Calu3 (cell line): ENCODE measurements at places on chromosomes 3 and 15. TPM values are rescaled to one million over a fixed set of nuclear protein-coding genes. Genes with fewer than 3 reads are reported as not detected.

CMC1 gene
- total RNA-seq: 24.3 and 32.0 TPM in 2 replicates

VWA5B2 gene
- 0.54 and 0.90 TPM in 2 replicates for total RNA-seq

DLL4 gene
- not detected in 2 replicates for total RNA-seq

DNA sequence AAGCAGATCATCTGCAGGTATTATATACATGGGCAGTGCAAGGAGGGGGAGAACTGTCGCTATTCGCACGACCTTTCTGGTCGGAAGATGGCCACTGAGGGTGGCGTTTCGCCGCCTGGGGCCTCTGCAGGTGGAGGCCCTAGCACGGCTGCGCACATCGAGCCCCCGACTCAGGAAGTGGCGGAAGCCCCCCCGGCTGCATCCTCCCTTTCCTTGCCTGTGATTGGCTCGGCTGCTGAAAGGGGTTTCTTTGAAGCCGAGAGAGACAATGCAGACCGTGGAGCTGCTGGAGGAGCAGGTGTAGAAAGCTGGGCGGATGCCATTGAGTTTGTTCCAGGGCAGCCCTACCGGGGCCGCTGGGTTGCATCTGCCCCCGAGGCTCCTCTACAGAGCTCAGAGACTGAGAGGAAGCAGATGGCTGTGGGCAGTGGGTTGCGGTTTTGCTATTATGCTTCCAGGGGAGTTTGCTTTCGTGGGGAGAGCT is 639 bp downstream of the MKRN3 start:
- H3K4me1 ChIP-seq: no peaks in the 10 kb centered on the region
- no peak overlapping the region for H3K4me3 ChIP-seq
- no peaks in the 10 kb centered on the region for H3K36me3 ChIP-seq
- DNase-seq: no peak

DNA sequence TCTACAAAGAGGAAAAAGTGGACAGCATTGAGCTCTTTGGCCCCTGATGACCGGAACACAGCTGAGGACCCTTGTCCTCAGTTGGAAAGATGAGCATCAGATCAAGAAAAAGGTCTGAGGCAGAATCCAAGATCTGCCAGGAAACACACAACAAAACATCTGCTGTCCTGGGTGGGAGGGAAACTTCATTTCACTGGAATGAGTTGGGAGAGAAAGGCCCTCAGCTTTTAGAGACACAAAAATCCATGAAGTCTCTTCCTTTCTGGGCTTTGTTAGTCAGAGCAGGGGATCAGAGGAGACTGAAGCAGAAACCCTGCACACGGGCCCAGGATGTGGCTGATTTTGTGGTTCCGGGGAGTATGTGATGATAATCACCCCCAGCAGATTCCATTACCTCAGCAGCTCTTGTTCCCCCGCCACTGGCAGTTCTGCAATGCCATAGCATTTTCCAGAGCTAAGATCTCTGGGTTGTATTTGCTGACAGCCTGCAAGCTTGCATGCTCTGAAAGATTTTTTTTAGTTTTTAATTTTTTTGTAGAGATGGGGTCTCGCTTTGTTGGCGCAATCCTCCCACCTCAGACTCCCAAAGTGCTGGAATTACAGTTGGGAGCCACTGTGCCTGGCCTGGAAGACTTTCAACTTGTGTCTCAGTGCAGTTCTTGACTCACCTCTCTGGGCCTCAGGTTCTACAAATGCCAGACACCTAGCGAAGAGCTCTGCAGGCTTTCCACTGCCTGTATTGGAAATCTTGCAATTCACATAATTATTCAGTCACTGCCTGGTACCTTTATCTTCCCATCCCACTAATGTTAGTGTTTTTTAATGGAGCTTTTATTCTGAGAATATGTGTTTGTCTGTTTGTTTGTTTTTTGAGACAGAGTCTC is 5.8 kb upstream of the TATDN2 start:
- no peaks in the 10 kb centered on the region for H3K27me3 ChIP-seq
- H3K36me3 ChIP-seq: peaks cover 77% of the 10 kb centered on the region
- H3K27ac ChIP-seq: no peak overlapping the region
- H3K4me3 ChIP-seq: no peak overlapping the region
- H3K4me1 ChIP-seq: no peaks in the 10 kb centered on the region
- no peak for DNase-seq

DNA sequence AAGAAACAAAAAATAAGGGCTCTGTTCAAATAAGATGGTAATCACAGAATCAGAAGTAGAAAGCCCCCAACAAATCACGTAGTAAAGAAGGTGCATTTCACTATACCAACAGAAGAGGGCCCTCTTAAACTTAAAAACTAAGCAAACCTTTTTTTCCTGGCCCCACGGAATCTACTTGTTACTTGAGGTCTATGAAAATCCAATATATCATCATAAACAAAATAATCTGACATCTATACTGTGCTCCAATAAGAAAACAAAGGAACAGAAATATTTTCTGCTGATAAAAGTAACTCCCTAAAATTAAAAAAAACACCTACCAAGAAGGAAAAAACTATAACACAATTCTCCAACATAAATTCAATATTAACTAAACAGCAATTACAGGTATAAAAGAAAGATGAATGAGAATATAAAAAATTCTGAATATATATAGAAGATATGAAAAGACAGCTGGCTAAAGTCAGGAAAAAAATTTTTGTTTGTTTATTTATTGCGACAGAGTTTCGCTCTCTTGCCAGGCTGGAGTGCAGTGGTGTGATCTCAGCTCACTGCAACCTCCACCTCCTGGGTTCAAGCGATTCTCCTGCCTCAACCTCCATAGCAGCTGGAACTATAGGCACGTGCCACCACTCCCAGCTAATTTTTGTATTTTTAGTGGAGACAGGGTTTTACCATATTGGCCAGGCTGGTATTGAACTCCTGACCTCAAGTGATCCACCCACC is 81.8 kb downstream of the CLASP2 start:
- no peak overlapping the region for H3K27ac ChIP-seq
- peaks cover 8% of the 10 kb centered on the region for H3K4me1 ChIP-seq
- no peak overlapping the region for H3K4me3 ChIP-seq
- peak; percentile 6 for DNase-seq
- H3K36me3 ChIP-seq: peaks cover 4% of the 10 kb centered on the region
- H3K27me3 ChIP-seq: no peaks in the 10 kb centered on the region

DNA sequence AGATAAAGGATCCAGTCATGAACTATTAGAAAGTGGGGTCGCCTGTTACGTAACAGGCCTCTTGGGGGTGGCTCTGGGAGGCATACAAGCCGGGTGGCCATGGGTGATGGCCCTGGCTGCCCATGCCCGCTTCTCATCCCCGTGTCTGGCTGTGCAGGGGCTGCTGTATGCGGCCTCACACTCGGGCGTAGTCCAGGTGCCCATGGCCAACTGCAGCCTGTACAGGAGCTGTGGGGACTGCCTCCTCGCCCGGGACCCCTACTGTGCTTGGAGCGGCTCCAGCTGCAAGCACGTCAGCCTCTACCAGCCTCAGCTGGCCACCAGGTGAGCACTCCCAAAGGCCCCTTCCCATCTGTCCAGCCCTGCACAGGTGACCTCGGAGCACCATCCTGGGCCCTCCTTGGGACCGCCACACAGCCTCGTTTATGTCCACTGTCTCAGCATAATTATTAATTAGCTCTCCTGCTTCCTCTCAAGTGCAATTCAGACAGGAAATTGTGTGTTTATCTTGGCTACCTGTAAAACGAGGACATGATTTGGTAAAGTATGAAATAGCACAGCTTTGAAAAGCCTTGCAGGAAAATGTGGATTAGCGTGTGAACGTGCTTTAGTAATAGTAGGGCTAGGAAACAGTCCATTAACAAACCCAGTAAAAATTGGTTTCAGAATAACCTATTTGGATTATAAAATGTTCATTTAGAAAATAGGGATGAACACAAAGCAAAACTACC is 8.1 kb downstream of the CIB1 start:
- peaks cover 80% of the 10 kb centered on the region for H3K36me3 ChIP-seq

DNA sequence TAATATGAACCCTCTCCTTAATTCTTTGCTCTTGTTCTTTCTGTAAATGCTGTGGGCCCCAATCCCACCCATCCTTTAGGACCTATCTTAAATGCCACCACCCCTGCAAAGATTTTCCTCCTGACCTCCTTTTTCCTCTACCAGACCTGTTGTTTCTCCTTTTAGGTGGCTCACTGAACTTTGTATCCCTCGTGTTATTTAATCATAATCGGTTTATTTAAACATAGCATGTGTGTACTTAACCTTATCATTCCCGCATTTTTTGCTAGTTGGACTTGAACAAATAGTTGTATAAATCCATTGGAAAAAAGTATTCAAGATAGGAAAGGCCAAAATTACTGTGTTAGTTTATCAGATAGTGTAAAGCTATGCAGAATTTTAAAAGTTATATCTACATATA is 988 bp upstream of the NFKBIZ start:
- peaks cover 56% of the 10 kb centered on the region for H3K36me3 ChIP-seq
- no peak for DNase-seq
- H3K4me1 ChIP-seq: peaks cover 16% of the 10 kb centered on the region
- H3K4me3 ChIP-seq: peak overlapping the region; percentile 75
- H3K27me3 ChIP-seq: no peaks in the 10 kb centered on the region

GRCh38 chr3:134037168-134037567 is 7.4 kb upstream of the SLCO2A1 start:
- H3K36me3 ChIP-seq: no peaks in the 10 kb centered on the region
- no peaks in the 10 kb centered on the region for H3K4me1 ChIP-seq
- H3K27me3 ChIP-seq: peaks cover 28% of the 10 kb centered on the region
- no peak for DNase-seq
- H3K4me3 ChIP-seq: no peak overlapping the region

DNA sequence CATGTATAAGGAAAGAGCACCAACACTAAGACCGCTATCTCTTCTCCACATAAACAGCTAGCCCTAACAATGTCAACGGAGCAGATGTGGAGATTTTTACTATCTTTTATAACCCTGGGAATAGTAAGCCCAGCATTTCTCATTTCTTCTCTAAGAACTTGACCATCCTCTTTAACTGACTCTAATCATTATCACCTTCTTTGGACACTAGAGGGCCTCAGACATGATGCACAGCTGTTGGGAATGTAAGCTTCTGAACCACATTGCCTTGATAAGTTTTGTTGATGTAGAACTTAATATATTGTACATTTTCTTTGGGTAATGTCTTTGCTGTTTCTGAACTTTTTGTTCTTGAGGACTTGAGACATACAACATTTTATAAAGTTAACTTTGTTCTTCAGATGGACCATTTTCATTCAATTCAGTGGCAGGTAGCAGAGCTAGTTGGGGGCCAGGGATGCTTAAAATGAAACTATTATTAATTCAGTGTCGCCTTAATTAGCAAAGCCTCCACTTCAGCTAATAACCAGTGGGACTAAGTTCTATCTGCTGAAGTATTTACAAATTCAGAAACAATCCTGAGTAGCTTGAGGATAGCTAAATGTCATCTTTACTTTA is 9.6 kb upstream of the TAGLN3 start:
- DNase-seq: peak; percentile 16
- no peak overlapping the region for H3K4me3 ChIP-seq
- peaks cover 11% of the 10 kb centered on the region for H3K36me3 ChIP-seq

- no peaks in the 10 kb centered on the region for H3K4me1 ChIP-seq
- H3K4me3 ChIP-seq: no peak overlapping the region
- no peak for DNase-seq
- H3K36me3 ChIP-seq: no peaks in the 10 kb centered on the region
- no peak overlapping the region for H3K27ac ChIP-seq
These were observed 293.4 kb upstream of the LRRFIP2 start for GRCh38 chr3:37467761-37468160.

DNA sequence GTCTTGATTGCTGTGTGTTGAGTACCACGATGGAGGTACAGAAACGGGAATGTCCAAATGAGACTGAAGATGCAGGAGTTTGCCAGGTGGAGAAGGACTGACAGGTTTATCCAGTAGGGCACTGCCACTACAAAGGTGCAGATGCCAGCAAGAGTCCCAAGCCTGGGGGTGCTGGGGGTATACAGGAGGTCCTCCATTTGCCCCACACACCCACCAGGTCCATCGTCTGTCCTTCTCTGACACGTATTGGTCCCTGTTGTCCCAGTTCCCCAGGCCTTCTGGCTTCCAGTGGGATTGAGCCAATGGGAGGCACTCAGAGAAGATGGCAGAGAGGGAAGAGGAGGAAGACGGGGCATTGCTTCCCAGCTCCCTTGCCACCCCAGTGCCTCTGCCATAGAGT is 6.6 kb downstream of the HAPLN3 start:
- H3K27me3 ChIP-seq: no peaks in the 10 kb centered on the region
- no peak for DNase-seq
- no peaks in the 10 kb centered on the region for H3K4me1 ChIP-seq
- H3K36me3 ChIP-seq: no peaks in the 10 kb centered on the region
- H3K4me3 ChIP-seq: no peak overlapping the region

DNA sequence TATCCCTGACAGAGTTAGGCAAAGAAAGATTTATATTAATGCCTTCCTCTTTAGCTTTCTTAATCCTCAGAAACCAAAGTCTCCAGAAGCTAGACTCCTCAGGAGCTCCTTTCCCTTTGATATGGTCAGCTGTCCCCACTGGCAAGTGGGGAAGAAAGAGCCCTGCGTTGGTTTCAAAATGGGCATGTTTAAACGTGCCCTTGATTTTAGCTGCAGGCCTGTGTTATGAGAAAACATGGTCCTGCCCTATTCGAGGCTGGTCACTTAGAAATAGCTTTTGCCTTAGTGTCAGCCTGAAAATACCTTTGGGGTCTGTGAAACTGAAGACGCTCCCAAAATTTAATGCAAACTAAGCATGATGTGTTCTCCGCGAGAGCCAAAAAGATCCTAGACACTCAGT is 135.5 kb upstream of the RARB start:
- peaks cover 28% of the 10 kb centered on the region for H3K4me1 ChIP-seq
- no peak overlapping the region for H3K4me3 ChIP-seq
- DNase-seq: no peak
- peaks cover 2% of the 10 kb centered on the region for H3K36me3 ChIP-seq
- no peak overlapping the region for H3K27ac ChIP-seq

- DNase-seq: no peak
- no peaks in the 10 kb centered on the region for H3K36me3 ChIP-seq
- no peaks in the 10 kb centered on the region for H3K27me3 ChIP-seq
- no peak overlapping the region for H3K27ac ChIP-seq
- H3K4me3 ChIP-seq: no peak overlapping the region
These were observed 160.1 kb upstream of the TMC3 start for GRCh38 chr15:81534124-81534523.
